Stimulated activated CD4-positive, alpha-beta T cell treated with anti-CD3 and anti-CD28 coated beads, Interleukin-4, amount 100 ng/mL, for 24 hours (primary cell): ENCODE measurements at places on chromosomes 6 and 20.

GRCh38 chr20:53878262-53879047 is 191.9 kb downstream of the BCAS1 start:
- DNase-seq = no peak

DNA sequence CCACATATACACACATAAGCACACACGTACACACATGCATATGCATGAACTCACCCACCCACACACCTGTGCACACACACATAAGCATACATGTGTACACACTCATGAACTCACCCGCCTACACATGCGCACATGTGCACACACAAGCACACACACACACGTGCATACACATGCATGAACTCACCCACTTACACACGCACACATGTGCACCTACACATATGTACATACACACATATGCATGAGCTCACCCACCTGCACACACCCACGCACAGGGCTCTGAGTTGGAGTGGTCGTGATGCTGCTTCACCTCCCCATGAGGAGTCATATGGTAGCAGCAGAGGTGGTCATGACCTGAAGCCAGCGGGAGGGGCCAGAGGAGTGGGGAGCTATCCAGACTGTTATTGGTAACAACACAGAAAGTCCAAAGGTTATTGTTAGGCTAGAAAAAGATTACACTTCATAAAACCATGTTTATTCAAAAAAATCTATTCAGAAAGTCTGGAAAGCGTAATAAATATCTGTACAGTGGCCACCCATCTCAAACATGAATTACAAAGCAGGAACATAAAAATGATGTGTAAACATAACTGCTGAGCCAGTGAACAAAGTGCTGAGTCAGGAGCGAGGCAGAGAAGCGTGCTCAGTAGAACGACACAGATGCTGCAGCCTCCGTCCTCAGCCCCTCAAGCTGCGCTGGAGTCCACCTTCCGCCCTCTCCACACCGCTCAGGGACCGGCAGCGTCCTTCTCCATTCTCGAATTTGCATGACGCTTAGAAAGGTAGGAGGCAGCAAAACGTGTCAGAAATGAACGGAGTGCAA is 26.4 kb upstream of the MPC1 start:
- no peak for DNase-seq

GRCh38 chr20:44491635-44492395 is 16.1 kb downstream of the TTPAL start:
- DNase-seq = no peak

DNA sequence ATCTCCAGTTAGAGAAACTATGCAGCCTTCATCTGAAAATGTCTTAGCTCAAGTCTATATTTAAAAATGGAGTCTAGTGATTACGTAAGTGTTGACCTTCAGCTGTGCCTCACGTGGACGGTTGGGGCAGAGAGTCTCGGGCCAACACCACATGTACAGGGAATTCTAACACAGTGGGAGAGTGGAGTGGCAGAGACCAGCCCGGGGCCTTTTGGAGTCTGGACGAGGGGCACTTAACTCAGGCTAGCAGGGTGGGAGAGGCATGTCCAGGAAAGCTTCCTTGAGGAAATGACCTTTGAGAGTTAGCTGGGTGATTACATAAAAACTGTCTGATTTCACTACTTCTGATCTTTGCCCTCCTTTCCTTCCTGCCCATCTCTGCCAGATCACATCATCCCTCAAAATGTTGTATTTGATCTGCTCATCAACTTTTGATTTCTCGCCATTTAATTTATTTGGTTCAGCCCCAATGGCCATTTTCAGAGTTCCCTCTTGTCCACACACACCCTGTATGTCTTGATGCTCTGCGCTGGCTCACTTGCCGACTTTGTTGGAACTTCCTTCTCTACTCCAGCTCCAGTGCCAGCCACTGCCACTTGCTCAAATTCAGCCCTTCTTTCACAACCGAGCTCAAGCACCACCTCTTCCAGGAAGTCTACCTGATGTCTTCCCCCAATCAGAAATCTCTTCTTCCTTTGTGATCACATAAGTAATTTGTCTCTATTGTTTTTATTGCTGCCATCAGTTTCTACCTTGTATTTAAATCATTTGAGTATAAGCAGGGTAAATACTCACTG is 2.6 kb downstream of the ARMC2 start:
- DNase-seq = no peak

- no peak for DNase-seq
Observed at GRCh38 chr6:166597711-166598440, 11.4 kb upstream of the RAMACL start.

DNA sequence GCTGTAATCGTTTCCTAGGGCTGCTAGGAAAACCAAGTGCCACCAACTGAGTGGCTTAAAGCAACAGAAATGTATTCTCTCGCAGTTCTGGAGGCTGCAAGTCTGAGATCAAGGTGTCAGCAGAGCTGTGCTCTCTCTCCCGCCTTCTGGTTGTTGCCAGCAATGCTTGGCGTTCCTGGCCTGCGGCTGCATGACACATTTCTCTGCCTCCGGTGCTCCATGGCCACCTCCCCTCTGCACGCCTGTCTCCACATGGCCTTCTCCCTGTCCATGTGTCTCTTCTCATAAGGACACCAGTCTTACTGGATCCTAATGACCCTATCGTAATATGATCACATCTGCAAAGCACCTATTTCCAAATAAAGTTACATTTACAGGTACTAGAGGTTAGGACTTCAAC is 91.7 kb upstream of the AKAP12 start:
- DNase-seq = no peak

DNA sequence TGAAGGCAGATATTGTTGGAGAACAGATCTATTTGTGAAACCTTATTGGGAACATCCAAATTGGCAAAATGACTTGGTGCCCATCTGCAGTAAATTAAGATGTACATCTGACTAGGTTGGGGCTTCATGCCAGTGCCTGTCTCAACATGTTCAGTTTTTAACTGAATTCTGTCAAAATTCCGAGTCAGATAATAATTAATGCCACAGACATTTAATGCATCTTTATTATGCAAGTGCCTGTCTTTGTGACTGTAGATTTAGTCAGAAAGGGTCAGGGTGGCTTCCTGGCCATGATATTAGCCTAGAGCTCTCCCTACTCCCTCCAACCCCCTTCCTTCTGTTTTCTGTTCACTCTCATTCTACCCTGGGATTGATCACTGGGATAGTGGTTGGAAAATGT is 199.3 kb upstream of the FLRT3 start:
- DNase-seq = no peak

DNA sequence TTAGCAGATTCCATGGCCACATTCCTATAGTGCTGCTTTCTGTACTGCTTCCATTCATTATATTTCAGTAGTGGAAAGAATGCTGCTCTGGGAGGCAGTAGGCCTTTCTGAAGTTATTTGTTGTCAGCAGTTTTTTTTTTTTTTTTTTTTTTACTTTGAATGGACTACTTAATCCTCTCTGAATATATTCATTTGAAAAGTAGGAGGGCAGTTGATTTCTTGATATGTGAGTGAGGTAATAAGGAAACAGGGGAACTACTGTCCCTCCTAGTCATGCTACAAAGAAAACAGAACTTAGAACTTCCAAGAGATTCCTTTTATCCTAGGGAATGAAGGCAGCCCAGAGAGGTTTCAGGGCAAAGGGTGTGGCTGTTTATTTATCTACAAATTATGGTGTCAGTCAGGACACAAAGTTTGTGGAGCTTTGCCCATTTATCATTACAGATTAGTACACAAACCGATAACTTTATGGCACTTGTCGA is 155.9 kb downstream of the JARID2 start:
- DNase-seq = no peak

DNA sequence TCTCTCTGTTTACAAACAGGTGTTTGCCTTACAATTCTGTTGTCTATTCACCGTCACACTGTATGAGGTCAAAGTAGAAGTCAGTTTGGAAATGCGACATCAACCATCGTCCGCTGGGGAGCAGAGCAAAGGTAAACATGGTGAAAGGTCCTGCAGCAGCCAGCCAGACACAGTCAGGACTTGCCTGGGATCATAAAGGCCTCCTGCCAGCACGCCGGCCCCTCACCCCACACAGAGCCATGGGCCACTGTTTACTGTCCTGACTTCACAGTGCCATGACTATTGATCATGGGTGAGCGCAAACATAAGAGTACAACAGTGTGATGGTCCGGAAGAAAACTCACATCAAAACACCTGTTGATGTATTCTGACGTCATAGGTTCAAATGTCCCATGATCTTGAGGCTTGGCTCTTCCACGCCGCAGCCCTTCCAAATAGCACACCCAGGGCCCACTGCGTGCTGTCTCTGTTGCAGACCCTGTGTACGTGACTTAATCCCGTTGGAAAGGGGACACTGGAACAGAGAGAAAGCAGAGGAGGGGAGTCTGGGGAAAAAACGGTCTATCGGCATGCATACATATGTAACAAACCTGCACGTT is 16.9 kb upstream of the PPP1R3G start:
- DNase-seq = no peak

DNA sequence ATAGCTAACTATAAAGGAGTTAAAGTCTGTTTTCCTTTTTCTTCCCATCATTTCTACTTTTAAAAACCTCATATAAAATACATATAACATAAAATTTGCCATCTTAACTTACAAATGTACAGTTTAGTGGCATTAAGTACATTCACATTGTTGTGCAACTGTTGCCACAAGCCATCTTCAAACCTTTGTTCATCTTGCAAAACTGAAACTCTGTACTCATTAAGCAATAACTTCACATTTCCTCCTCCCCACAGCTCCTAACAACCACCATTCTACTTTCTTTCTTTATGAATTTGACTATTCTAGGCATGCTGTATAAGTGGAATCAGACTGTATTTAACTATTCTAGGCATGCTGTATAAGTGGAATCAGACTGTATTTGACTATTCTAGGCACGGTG is 4.5 kb downstream of the CCDC170 start:
- DNase-seq = no peak

GRCh38 chr20:17759449-17759848 is 59.7 kb downstream of the BANF2 start:
- DNase-seq = no peak

GRCh38 chr6:73702444-73702843 is 6.4 kb downstream of the CD109 start:
- DNase-seq = no peak

DNA sequence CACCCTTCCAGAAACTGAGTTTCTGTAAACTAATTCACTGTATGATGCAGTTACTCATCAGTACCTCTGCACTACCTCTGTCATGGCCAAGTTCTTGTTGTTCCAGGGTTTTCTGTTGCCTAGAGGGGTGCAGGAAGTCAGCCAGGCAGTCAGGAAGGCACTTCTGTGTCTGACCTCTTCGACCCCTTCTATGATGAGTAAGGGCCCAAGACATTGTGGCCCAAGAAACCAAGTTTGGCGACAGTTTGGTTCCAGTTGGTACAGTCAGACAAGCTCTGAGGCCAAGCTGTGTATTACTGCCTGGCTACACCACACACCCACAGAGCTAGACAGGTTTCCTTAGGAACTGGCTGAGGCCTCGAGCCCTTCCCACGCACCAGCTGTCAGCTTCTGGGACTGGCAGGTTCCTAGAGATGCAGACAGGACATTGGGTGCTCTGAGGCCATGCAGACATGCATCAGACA is 41.2 kb downstream of the TRAF3IP2 start:
- no peak for DNase-seq

- DNase-seq = peak; percentile 76
Observed at GRCh38 chr6:42104095-42104803, 38.2 kb downstream of the C6orf132 start.

- DNase-seq = no peak
Observed at GRCh38 chr6:1657116-1657770, 47.5 kb downstream of the FOXC1 start.

DNA sequence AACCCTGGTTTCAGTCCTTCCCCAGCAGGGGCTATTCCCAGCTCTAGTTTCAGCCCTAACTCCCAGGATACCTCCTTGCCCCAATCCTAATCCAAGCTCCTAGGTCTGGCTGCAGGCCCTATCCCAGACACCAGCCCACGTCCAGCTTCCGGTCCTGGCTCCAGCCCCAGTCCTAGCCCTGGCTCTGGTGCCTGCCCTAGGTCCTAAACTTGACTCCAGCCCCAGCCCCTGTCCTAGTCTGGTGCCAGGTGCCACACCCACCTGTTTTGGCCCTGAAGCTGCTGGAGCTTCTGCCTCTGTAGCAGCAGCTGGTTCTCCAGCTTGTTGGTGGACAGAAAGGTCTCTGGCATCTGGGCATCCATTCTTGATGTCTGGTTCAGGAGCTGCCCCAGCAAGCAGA is 28.1 kb downstream of the ANGPT4 start:
- DNase-seq = no peak

GRCh38 chr20:57272883-57273535 is 6.6 kb upstream of the BMP7 start:
- no peak for DNase-seq

- no peak for DNase-seq
Observed at GRCh38 chr20:34675993-34676641, 775 bp downstream of the PIGU start.

DNA sequence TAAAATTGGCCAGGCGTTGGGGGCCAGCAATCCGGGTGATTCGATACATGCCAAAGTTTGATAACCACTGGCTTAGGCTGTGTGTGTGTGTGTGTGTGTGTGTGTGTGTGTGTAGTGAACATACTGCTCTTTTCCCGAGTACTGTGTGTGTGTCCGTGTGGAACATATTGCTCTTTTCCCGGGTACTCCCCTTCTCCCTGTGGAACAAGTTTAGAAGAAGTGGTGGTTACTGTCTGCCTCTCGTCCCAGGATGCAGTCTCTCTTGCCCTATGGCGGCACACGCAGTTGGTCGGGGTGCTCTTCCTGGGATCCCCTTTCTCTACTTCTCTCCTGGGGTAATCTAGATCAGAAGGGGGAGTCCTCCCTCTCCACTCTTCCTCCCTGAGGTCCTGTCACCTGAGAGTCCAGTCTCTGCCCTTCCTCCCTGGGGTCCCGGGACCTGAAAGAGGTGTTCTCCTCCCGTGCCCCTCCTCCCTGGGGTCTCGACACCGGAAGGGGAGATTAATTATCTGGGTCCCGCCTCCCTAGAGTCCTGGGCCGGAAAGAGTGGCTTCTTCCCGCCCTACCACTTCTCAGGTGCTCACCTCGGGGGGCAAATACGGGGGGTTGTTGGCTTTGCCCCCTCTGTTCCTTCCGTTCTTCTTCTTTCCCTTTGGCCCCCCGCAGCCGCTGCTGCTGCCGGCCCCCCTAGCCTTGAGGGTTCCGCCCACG is 516 bp downstream of the GTPBP2 start:
- DNase-seq = peak; percentile 63

DNA sequence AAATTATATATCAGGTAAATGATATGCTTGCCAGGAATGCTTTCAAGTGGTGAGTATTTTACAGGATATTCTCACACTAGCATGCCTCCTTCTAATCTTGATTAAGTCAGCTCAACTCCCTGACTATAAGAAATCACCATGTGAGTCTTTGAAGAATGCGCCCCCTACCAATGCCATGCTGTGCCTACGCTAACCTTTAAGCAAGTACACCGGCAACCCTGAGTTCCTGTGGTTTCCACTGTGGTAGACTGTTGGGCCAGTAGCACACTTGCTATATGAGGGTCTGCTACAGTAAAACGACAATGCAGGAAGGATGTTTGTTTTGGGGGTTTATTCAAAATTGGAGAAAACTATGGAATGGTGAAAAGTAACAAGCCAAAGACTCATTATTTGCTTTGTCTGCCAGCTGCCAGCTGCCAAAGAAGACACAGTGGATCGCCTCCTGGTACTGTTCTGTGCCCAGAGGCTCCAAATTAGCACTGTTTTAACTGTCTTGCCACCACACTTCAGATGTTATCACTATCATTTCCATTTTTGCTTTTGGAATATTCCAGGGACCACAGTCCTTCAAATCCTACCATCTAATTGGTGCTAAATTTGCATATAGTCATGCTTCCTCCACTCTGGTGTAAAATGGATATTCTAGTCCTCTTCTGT is 333.5 kb downstream of the RNGTT start:
- no peak for DNase-seq
